ENCODE measurements at places on chromosomes 16 and 17.

GRCh38 chr16:73714976-73715375, 581.6 kb upstream of the PSMD7 start:
- DNase-seq: no peak

GRCh38 chr16:50462793-50463507, 85.2 kb upstream of the NKD1 start:
- no peak for DNase-seq

- DNase-seq: no peak
Measured at GRCh38 chr17:73066148-73066884, 26.2 kb downstream of the SLC39A11 start.

DNA sequence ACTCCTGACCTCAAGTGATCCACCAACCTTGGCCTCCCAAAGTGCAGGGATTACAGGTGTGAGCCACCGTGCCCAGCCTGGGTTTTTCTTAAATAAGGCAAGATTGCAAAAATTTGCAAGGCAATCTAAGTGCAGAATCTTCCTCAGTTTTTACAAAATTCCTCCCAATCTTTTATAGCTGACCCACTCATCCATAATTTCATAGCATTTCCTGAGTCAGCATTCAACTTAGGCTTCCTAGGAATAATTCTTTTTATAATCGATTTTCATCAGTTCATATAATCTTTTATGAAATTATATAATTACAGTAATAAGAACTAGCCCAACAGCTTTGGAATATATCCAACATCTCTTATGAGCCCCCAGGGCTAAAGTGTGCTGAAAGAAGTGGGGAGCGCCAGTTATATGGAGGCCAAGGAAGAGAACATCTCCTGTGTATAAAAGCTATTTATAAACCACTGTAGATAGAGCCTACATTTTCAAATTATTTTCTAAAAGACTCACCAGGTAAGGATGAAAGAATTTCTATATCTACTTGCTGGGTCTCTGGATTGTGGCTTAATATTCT, 14.8 kb downstream of the COIL start:
- DNase-seq: no peak

GRCh38 chr16:76176153-76176552, 101.0 kb upstream of the CNTNAP4 start:
- no peak for DNase-seq

Measured in stimulated activated CD4-positive, alpha-beta T cell treated with anti-CD3 and anti-CD28 coated beads, Interleukin-12 subunit alpha, Interleukin-12 subunit beta, amount 100 ng/mL, for 48 hours (primary cell).